ENCODE measurements at places on chromosomes 12 and 14. TPM values are rescaled to one million over a fixed set of nuclear protein-coding genes. Genes with fewer than 3 reads are reported as not detected.
A peak's percentile ranks its signal among the peaks of the same experiment; 100 is the strongest.

DNA sequence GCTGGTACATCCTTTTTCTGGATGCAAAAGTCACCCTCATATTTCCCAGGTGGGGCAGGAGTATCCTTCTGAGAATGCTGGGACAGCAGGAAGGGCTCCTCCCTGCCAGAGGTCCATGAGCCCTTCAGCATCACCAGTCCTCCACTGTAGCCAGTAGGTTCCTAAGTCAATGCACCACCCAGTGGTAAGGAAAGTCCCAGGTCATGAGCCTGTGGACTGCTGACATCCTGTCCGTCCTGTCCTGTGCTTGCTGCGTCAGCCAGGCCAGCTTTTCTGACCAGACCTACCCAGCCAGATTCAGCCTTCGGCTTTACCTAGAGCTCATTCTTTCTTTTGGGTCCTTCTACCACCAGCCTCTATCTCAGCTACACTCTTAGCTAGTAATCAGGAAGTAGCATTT is 23.0 kb upstream of the ACTN1 start:
- DNase-seq, result no peak
- H3K4me3 ChIP-seq, result no peak overlapping the region
- no peaks in the 10 kb centered on the region for H3K4me1 ChIP-seq
- no peaks in the 10 kb centered on the region for H3K27me3 ChIP-seq
- H3K27ac ChIP-seq, result no peak overlapping the region

DNA sequence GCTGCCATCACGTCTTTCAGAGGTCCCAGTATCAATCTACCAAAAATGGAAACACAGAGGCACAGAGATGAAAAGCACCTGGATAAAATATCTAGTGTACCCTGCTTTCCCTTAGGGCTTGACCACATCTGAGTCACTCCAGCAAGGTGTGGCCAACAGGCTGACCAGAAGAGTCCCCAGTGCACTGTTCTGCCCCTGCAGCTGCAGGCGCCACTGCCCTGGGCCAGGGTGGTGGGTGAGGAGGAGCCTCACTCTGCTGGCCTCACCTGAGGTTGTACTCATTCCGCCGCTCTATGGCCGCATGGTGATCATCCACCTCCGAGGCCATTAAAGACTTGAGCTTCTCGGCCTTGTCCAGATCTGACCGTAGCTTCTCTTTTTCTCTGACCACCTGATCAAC is 60.4 kb downstream of the NIN start:
- no peak for DNase-seq
- no peaks in the 10 kb centered on the region for H3K4me1 ChIP-seq
- H3K27me3 ChIP-seq, result no peaks in the 10 kb centered on the region
- no peak overlapping the region for H3K4me3 ChIP-seq

DNA sequence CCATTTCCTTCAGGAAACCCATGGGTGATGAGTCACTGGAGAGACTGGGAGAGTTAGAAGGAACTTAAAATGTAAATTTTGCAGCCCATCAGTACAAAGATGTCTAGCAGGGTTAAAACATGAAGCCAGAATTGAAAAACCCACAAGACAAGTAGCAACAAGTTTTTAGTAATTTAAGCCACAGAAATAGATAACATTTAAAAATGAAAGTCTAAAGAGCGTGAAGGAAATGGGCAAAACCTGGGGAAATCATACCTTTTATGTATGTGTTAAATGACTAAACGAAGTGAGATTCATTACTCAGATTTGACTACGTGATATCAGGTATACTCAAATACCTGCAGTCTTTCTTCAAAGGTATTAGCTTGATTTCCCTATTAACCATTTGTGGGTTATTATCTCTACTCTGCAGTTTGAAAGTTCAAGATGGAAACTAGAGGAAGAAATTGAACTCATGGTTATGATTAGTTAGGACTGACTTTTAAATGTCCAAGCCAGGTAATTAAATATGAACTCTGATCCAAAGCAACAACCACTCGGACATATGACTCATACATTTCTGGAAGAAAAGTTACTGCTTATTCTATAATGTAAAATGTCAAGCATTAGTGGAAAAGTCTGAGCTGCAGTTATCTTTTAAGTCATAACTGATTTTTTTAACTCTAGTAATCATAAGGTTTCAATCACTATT is 84.1 kb downstream of the ITPR2 start:
- DNase-seq, result no peak
- H3K4me3 ChIP-seq, result no peak overlapping the region
- H3K4me1 ChIP-seq, result peaks cover 16% of the 10 kb centered on the region
- H3K27ac ChIP-seq, result no peak overlapping the region
- H3K27me3 ChIP-seq, result no peaks in the 10 kb centered on the region

Gene PPP4R4
- not detected for total RNA-seq

Gene GYS2
- not detected for total RNA-seq

- DNase-seq, result no peak
- H3K27me3 ChIP-seq, result no peaks in the 10 kb centered on the region
- H3K36me3 ChIP-seq, result no peaks in the 10 kb centered on the region
- H3K4me3 ChIP-seq, result no peak overlapping the region
- no peaks in the 10 kb centered on the region for H3K4me1 ChIP-seq
- H3K27ac ChIP-seq, result no peak overlapping the region
Measured at GRCh38 chr14:89674936-89675335, 257.9 kb upstream of the FOXN3 start.

- no peaks in the 10 kb centered on the region for H3K36me3 ChIP-seq
- H3K27me3 ChIP-seq, result no peaks in the 10 kb centered on the region
- H3K4me3 ChIP-seq, result no peak overlapping the region
- H3K4me1 ChIP-seq, result peaks cover 19% of the 10 kb centered on the region
- H3K27ac ChIP-seq, result no peak overlapping the region
Measured at GRCh38 chr14:21049271-21049673, 7.1 kb downstream of the RNASE7 start.

DNA sequence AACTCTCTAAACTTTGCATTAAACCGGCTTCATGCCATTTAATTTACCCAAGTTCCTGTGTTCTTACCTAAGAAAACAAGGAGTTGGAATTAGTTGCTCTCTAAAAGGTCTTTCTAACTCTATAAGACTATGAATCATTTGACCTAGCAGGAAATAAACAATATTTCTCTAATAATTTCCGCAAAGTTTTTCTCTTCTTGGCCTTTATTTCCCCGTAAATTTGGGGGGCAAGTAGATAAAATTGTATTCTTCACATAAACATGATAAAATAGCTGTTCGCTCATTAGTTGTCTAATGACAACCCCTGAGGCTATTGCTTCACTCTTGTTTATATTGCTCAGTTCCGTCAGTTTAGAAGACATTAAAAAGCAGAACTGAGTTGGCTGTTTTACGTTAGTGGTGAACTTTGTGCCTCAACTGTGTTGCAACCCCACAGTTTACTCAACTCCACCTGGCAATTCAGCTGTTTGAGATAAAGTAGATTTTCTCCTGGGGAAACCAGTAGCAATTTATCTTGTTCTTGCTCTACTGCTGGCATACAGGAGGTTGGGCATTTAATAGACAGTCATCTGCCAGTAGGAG is 74.7 kb downstream of the BTG1 start:
- no peaks in the 10 kb centered on the region for H3K4me1 ChIP-seq
- no peaks in the 10 kb centered on the region for H3K36me3 ChIP-seq
- no peak overlapping the region for H3K4me3 ChIP-seq
- DNase-seq, result no peak
- no peaks in the 10 kb centered on the region for H3K27me3 ChIP-seq

Gene NGB
- not detected for total RNA-seq

- H3K27me3 ChIP-seq, result no peaks in the 10 kb centered on the region
- no peaks in the 10 kb centered on the region for H3K36me3 ChIP-seq
- no peak overlapping the region for H3K4me3 ChIP-seq
- no peaks in the 10 kb centered on the region for H3K4me1 ChIP-seq
Measured at GRCh38 chr14:66037361-66037760, 448.8 kb upstream of the CCDC196 start.

Gene OLR1
- 1.2 TPM for total RNA-seq

Gene TCL1B
- 0.55 TPM for total RNA-seq

- H3K27me3 ChIP-seq, result no peaks in the 10 kb centered on the region
- no peaks in the 10 kb centered on the region for H3K4me1 ChIP-seq
- DNase-seq, result no peak
- no peak overlapping the region for H3K4me3 ChIP-seq
- H3K36me3 ChIP-seq, result no peaks in the 10 kb centered on the region
Measured at GRCh38 chr12:13230500-13230899, 34.0 kb downstream of the EMP1 start.

DNA sequence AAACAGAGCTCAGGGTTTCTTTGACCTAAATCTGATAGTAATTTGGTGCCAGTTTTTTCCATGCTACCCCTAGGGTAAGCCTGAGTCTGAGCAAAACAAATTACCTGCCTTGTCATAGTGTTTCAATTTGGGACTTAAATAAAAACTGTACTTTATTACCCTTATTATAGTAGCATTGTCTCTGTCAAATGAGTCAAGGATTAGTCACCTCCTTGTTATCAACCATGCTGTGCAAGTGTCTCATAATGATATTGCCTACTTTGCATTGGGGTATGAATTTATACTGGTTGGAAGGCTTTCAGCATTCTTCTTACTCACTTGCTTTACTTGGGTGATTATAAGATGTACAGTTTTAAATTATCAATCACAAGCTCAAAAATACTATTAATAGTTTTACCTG is 380.0 kb downstream of the LRFN5 start:
- H3K27me3 ChIP-seq, result no peaks in the 10 kb centered on the region
- DNase-seq, result no peak
- no peaks in the 10 kb centered on the region for H3K36me3 ChIP-seq

- H3K27ac ChIP-seq, result no peak overlapping the region
- no peaks in the 10 kb centered on the region for H3K36me3 ChIP-seq
- H3K27me3 ChIP-seq, result no peaks in the 10 kb centered on the region
- no peak overlapping the region for H3K4me3 ChIP-seq
Measured at GRCh38 chr12:120592121-120593049, 11.2 kb upstream of the POP5 start.

GRCh38 chr14:101961011-101961721 is 3.2 kb upstream of the DYNC1H1 start:
- H3K4me3 ChIP-seq, result no peak overlapping the region
- no peaks in the 10 kb centered on the region for H3K27me3 ChIP-seq
- peak; percentile 91 for DNase-seq
- no peaks in the 10 kb centered on the region for H3K36me3 ChIP-seq
- H3K27ac ChIP-seq, result no peak overlapping the region

DNA sequence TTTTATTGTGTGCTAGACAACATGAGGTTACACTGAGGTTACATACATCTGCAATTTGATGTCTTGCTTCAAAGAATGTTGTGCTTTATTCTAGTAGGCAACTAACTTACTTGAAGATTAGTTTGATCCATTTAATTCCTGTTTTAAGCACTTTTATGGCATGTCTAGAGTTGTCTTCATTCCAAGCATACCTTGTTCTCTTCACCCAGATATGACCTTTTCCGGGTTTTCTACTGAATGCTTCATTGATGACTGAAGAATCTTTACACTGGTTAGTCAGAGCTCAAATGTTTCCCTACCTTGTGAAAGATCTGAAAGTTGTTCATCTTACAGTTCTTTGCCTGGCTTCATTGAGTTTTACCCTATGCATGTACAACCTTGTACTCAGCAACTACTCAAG is 274.0 kb upstream of the KITLG start:
- H3K27ac ChIP-seq, result no peak overlapping the region
- H3K27me3 ChIP-seq, result no peaks in the 10 kb centered on the region
- H3K4me1 ChIP-seq, result no peaks in the 10 kb centered on the region

- peak overlapping the region; percentile 3 for H3K27ac ChIP-seq
- DNase-seq, result no peak
- peaks cover 97% of the 10 kb centered on the region for H3K36me3 ChIP-seq
- no peaks in the 10 kb centered on the region for H3K4me1 ChIP-seq
Measured at GRCh38 chr14:90288651-90289355, 32.5 kb downstream of the PSMC1 start.

DNA sequence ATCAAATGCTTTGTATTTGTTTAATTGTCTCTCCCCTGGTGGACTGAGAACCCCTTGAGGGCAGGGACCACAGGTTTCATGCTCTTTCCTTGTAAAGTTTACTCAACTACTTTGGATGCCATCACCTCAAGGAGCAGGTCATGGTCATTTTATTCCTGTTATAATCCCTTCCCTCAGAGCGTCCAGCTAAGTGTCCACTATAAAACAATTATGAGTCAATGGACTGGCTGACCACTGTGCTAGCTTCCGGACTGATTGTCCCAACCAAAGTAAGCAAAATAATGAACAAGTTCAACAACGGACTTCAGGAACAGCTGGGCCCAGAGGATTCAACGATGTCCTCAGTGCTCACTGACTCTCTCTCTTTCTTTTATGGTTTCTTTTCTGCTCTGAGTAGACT is 18.2 kb downstream of the AK7 start:
- H3K27ac ChIP-seq, result no peak overlapping the region
- no peaks in the 10 kb centered on the region for H3K27me3 ChIP-seq
- no peaks in the 10 kb centered on the region for H3K36me3 ChIP-seq
- no peak overlapping the region for H3K4me3 ChIP-seq
- H3K4me1 ChIP-seq, result no peaks in the 10 kb centered on the region

DNA sequence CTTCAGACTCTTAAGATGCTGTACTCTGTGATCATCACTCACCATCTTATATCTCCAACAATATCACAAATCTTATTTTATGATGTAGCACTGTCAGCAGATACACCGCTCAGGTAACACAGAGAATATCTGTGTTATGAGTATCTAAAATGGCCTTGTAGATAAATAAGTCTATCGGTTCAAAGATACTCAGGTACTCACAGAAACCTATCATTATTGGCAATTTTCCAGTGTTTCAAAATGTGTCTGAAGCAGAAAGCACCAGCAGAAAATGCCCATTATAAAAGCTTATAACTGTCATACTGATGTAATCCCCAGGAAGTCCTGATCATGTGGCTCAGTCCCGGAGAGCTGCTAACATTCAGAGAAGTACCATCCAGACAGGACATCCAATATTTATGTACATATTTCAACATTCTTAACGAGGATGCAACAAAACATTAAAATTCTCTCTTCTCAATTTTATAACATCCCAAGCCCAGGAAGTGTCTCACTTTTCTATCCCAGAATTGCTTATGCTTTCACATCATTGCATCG is 190.7 kb upstream of the LMNTD1 start:
- no peak for DNase-seq
- H3K36me3 ChIP-seq, result no peaks in the 10 kb centered on the region
- no peaks in the 10 kb centered on the region for H3K27me3 ChIP-seq
- no peaks in the 10 kb centered on the region for H3K4me1 ChIP-seq
- H3K4me3 ChIP-seq, result no peak overlapping the region

DNA sequence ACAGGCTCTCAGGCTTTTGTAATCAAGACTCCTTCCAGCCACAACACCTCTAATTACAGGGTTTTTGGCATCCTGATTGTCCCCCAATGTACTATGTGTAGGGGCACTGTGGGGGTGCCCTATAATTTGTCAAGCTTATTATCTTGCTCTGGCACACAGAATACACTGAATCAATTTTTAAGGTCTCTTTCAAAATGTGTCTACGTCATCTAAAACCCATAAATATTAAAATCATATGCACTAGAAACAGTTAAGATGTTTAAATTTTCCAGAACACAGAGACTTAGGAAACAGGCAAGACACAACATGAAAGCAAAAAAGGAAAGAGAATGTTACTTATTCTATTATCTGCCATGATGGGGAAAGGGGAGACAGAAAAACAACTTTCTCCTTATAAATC is 665.7 kb downstream of the NRXN3 start:
- no peak overlapping the region for H3K27ac ChIP-seq
- H3K4me3 ChIP-seq, result no peak overlapping the region
- no peaks in the 10 kb centered on the region for H3K27me3 ChIP-seq

Gene DBX2
- total RNA-seq, result not detected

- no peak overlapping the region for H3K27ac ChIP-seq
- H3K4me3 ChIP-seq, result no peak overlapping the region
- no peaks in the 10 kb centered on the region for H3K4me1 ChIP-seq
- no peaks in the 10 kb centered on the region for H3K27me3 ChIP-seq
Measured at GRCh38 chr12:59580050-59580449, 15.8 kb upstream of the SLC16A7 start.

Gene EPS8
- 62.2 TPM for total RNA-seq

Gene TMEM116
- 15.2 TPM for total RNA-seq

GRCh38 chr12:92604786-92605185 is 98.0 kb upstream of the PLEKHG7 start:
- H3K36me3 ChIP-seq, result no peaks in the 10 kb centered on the region
- no peak overlapping the region for H3K4me3 ChIP-seq
- no peaks in the 10 kb centered on the region for H3K4me1 ChIP-seq
- H3K27ac ChIP-seq, result peak overlapping the region; percentile 35

Gene USP44
- total RNA-seq, result 4.4 TPM

Data from spleen (tissue), 13 donors.